Fibroblast of villous mesenchyme (primary cell): ENCODE measurements at places on chromosomes 16 and 17.
A peak's percentile ranks its signal among the peaks of the same experiment; 100 is the strongest.

DNA sequence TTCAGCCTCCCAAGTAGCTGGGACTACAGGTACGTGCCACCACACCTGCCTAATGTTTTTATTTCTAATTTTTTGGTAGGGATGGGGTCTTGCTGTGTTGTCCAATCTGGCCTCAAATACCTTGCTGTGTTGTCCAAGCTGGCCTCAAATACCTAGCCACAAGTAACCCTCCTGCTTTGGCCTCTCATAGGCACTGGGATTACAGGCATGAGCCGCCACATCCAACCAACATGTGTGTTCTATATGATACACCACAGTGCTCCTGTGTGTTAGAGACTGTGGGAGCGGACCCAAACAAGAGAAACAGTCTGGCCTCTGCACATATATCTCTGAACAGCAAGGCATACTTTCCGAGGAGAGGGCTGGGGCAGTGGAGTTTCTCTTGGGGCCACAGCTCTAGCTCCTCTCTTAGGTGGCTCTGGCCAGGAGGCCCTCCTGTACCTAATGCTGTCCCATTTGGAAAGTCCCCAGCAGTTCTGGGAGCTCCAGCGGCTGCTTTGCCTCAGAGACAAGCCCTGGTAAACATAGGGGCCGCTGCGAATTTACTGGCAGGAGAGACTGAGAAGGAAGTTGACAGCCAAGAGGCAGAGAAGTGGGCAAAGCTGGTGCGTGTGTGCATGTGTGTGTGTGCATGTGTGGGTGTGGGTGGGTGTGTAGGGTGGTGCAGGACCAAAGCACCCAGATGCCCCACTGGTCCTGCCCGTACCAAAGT, 95.0 kb downstream of the RAB11FIP4 start:
- no peak for DNase-seq

GRCh38 chr16:25690552-25691143, 1.1 kb upstream of the HS3ST4 start:
- DNase-seq, result no peak

GRCh38 chr16:3610698-3611145, 684 bp downstream of the SLX4 start:
- DNase-seq, result no peak

- peak; percentile 75 for DNase-seq
Observed at GRCh38 chr16:78705694-78706093, 606.2 kb downstream of the WWOX start.

GRCh38 chr16:57529391-57530103, 6.8 kb downstream of the CCDC102A start:
- no peak for DNase-seq

- no peak for DNase-seq
Observed at GRCh38 chr16:70364399-70364798, 17.7 kb downstream of the DDX19A start.

DNA sequence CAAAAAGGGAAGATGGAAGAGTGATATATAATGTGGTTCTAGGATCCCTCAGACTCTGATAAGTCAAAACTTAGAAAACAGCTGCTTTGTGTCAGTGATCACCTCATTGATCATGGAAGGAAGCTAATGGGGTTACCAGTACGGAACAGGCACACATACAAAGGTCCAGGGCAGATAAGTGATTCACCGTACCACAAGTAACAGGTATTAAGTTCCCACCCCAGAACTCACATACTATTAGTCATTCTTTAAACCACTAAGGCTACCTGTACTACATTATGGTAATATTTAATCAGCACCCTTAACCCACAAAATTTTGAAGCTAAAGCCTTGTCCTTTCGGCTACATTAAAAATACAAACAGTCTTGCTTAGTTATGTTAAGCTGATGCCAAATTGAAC, 17.4 kb downstream of the RNF43 start:
- no peak for DNase-seq

DNA sequence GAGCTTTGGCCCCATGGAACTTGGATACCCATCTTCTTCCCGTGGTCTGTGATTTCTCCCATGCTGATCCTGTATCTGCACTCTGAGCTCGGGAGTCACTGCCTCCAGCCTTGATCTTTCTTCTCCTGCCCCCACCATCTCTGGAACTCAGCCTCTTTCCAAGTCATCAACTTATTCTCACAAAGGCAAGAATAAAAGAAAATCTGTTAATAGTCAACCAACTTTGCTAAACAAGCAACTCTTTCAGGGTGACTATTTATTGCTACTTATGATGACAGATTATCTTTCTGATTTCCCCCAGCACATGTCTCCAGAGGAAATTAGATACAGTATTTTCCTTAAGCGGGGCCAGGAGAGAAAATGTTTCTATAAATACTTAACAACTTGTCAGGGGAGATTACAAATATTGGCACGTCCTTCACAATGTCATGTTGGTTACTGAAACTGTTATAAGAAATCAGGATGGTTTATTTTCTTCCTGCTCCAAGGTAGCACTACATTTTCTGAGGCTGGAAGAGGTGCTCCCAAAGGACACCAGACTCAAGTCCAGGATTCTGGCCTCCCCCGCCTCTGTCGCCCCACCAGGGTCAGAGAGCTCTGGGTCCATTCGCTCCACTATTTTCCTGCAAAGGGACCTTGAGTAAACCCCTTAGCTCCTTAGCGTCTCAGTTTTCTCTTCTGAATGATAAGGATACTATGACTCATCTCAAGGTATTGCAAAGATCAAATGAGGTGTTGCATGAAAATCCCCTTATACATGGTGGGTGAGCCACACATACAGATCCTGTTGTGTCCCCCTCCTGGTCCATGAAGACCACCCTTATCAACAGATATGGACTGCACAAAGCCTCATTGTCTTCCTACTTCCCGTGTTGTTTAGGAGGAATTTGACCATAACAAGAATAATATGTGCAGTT, 205.2 kb upstream of the WSCD1 start:
- DNase-seq, result no peak

GRCh38 chr16:26614237-26614841, 452.4 kb upstream of the C16orf82 start:
- DNase-seq, result no peak

- DNase-seq, result no peak
Observed at GRCh38 chr16:50702725-50703124, 9.3 kb downstream of the NOD2 start.

DNA sequence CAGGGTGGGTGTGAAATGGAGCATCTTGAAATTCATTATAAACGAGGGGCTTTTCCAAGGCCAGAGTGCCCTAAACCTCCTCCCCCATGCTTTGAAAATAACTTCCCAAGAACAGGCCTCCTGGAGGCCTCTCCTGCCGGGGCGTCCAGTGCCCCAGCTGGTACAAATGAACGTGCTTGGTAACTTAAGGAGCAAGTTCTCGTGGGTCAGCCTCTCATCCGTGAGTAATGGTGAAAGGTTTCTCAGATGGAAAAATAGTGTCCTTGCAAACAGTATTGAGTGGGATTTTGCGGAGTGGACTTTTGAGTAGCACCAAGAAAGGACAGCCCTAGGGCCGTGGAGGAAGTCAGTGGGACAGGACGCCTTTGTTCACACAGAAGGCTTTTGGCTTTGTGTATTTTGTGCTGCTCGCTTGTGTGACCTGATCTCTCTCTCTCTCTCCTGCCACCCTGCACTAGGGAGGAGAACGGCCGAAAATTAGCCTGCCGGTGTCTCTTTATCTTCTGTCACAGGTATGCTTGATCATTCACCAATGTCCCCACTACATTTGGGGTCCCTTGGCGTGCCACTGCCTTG, 34.6 kb downstream of the CLEC16A start:
- DNase-seq, result no peak

DNA sequence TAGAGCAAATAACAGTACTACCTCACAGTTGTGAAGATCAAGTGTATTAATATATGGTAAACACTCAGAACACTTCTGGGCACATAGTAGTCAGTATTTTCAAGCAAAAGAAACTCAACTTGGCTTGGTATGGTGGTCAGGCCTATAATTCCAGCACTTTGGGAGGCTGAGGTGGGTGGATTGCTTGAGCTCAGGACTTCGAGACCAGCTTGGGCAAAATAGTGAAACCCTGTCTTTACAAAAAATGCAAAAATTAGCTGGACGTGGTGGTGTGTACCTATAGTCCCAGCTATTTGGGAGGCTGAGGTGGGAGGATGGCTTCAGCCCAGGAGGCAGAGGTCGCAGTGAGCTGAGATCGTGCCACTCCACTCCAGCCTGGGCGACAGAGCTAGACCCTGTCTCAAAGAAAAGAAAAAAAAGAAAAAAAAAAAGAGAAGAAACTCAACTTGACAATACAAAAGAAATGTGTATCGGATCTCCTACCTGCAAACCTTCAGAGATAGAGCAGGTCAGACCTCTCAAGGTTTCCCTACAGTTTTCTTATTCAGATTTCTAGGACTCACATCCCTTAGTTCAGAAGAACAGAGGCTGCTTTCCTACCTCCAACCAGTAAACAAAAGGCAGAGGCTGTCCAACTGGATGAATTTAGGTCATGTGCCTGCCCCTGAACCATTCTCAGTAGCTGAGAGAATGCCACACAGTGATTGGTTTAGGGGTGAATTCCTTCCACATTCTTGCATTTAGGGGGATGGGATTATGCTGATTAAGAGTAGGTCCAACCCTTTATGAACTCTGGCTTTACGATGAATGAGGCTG, 1.7 kb upstream of the KPNA2 start:
- DNase-seq, result peak; percentile 58

- DNase-seq, result no peak
Observed at GRCh38 chr16:79564671-79565107, 35.8 kb downstream of the MAF start.

- DNase-seq, result peak; percentile 28
Observed at GRCh38 chr16:81523387-81524115, 78.9 kb downstream of the CMIP start.

- DNase-seq, result no peak
Observed at GRCh38 chr17:58516644-58517377, 2.4 kb upstream of the MTMR4 start.

GRCh38 chr16:19292186-19292585, 6.7 kb downstream of the CLEC19A start:
- DNase-seq, result no peak

DNA sequence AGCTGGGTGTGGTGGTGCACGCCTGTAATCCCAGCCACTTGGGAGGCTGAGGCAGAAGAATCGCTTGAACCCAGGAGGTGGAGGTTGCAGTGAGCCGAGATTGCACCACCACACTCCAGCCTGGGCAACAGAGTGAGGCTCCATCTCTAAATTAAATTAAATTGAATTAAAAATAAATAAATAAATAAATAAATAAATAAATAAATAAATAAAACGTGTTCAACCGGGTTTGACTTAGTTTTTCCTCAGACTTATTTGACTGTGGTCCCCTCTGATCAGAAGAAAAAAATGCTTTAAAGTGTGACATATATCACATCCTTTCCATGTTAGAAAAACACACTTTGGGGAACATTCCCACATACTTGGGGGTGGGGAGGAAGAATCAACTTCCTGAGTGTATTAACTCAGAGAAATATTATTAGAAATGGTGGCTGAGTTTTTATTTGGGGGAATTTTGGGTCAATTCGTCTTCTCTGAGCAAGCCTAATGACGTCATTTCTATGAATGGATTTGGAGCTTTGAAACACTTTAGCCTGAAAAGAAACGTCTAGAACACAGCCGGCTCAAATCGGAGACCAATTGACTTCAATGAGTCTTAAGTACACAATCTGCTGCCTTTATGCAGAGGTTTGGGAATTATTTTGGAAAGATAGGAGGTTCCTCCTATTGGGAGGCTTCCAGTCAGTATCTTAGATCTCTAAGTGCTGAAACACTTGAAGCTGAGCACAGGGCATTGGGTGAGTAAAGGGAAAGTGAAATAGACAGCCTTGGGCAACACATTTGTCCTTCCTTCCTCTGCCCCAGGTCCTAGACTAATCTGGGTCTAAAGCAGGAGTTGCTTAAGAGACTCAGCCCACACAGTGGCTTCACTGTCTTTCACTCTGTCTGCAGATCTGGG, 132.6 kb downstream of the PITPNC1 start:
- peak; percentile 66 for DNase-seq
